ENCODE measurements at places on chromosomes 6 and 20.

DNA sequence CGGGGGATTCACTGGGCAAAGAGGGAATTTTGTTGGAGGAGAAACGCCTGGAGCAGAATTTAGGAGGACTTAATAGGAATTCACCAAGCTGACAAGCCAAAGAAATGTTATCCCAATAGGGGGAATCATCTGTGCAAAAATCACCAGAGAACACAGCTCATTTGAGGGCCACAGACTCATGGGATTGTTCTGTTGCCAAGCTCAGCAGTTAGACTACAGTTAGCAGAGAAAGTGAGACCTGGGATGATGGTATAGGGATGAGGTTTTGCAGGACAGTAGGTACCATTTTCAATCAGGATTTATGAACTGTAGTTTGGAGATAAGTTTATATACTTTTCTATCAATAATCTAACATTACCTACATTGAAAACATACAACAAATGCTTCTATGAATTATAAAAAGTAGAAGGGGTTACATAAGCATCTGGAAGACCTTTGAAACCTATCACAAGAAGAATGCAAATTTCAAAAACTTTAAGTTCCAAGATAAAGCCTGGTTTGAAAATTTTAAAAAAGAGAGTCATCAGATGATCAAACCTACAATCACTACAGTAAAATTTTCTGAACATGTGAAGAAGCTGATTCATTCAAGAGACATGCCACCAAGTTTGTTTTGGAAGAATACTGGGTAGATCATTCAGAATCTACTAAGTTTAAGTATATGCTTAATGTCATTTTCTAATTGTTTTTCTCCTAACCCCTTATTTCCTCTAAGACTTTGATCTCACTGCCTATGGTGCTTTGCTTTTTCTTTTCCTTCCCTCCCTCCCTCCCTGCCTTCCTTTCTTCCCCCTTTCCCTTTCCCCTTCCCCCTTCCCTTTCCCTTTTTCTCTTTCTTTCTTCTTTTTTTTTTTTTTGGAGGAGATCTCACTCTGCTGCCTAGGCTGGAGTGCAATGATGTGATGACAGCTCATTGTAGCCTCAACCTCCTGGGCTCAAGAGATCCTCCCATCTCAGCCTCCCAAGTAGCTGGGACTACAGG lies 81.5 kb downstream of the KIF13A start:
- DNase-seq, result no peak

DNA sequence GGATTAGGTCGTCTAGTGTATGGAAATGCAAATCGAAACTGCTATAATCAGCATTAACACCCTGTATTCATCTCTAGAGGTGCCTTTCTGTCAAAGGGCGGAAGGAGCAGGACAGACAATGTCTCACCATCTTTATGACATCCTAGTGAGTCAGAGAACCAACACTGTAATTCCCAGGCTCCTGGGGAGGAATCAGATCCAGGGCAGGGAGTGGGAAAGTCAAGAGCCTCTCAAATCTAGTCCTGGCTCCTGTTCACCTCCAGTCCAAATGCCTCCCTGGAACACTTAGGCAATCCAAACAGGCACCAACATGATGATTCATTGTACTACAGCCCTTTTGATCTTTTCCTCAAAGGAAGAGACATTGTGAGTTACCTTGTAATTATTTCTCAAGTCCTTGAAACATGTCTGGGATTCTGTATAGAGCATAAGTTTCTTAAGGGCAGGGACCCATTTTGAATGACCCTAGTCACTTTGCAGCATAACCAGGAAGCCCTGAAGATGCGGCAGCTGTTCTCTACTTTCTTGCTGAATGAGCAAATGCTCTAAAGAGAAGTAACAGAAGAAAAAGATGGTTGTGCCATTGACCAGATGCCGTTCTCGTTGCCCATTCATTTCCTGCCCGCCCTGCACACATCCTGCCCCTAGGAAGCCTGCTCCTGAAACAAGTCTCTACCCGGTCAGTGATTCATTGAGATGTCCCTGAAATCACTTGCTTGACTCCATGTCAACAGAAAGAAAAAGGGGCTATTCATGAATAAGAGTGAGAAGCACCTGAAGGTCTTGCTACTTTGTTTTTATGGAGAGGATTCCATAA lies 112.8 kb upstream of the JARID2 start:
- peak; percentile 21 for DNase-seq

DNA sequence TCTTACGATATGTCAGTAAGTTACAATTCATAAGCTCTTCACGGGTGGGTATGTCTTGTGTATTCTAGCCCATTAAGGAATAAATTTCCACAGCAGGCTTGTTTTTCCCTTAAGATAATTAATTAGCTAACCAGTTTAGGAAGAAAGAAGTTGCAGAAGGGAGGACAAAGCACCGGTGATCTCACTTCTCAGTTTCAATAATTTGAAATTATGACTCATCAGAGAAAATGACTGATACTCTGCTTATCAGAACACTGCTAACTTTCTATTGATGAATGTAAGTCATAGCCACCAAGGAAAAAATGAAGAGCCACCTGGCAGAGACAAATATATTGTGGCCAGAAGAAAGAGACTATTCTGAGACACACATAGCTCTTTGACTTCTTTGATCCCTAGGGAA lies 35.0 kb upstream of the ENTPD6 start:
- DNase-seq, result no peak

- no peak for DNase-seq
These were observed 21.0 kb downstream of the BLOC1S5 start for GRCh38 chr6:8043221-8043620.

DNA sequence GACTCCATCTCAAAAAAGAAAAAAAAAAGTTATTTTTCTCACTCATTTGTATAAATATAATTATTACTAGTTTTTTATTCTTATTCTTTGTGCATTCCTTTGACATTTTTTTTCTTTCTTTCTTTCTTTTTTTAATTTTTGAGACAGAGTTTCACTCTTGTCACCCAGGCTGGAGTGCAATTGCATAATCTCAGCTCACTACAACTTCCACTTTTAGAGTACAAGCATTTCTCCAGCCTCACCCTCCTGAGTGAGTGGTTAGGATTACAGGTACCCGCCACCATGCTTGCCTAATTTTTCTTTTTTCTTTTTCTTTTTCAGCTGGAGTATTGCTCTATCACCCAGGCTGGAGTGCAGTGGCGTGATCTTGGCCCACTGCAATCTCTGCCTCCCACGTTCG lies 51.4 kb upstream of the JARID2 start:
- DNase-seq, result no peak

DNA sequence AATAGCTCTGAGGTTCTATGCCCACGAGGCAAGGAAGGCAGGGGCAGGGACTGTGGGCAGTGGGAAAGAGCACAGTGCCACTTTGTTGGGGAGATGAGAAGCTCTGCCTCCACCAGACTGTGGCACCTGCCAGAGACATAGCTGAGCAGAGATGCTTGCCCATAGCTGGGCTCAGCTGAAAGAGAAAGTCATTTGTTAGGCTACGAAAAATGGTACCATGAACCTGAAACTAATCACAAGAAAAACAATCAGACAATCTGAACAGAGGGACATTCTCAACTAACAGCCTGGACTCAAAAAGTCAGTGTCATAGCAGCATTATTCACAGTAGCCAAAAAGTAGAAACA lies 32.9 kb upstream of the TCP11 start:
- DNase-seq, result no peak

- DNase-seq, result no peak
These were observed 62.6 kb upstream of the ATXN1 start for GRCh38 chr6:16823718-16824352.

GRCh38 chr20:62370115-62370806 lies 3.1 kb upstream of the LAMA5 start:
- DNase-seq, result no peak

DNA sequence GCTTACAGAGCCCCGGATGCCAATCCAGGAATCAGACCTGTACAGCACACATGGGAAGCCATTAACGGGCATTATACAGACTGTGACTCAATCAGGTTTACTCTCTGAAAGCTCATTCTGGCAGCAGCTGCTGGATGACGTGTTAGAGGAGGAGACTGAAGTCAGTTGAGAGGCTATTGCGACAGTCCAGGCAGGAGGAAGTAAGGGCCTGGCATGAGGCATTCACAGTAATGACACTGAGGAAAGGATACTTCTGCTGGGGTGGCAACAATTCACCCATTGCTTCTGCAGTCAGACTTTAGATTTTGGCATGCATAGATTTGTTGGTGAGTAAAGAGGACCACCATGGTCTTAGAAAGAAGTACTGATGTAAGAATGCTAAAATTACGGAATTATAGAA lies 151.0 kb upstream of the HEY2 start:
- no peak for DNase-seq

DNA sequence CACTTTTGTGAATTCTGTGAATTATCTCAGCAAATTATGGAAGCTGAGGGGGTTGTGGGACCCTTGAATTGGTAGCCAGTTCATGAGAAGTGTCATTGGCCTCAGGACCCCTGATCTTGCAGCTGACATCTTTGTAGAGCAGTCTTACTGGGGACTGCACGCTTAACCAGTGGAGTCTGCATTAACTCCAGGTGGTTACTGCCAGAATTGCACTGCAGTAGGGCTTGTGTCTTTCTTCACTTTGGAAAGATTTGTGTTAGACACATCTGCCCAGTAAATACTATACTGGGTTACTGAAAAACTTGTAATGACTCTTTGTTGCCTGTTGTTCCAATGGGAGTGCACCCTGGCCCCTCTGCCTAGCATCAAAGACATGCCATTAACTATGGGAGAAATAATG lies 21.2 kb upstream of the CDKN1A start:
- no peak for DNase-seq

- DNase-seq, result no peak
These were observed 361.5 kb downstream of the EPM2A start for GRCh38 chr6:145373826-145374225.

- no peak for DNase-seq
These were observed 11.6 kb downstream of the LAMA5 start for GRCh38 chr20:62355516-62355877.

- DNase-seq, result no peak
These were observed 68.2 kb downstream of the NOX3 start for GRCh38 chr6:155387481-155387880.

GRCh38 chr20:15316556-15316955 lies 979.1 kb upstream of the FLRT3 start:
- DNase-seq, result peak; percentile 59

DNA sequence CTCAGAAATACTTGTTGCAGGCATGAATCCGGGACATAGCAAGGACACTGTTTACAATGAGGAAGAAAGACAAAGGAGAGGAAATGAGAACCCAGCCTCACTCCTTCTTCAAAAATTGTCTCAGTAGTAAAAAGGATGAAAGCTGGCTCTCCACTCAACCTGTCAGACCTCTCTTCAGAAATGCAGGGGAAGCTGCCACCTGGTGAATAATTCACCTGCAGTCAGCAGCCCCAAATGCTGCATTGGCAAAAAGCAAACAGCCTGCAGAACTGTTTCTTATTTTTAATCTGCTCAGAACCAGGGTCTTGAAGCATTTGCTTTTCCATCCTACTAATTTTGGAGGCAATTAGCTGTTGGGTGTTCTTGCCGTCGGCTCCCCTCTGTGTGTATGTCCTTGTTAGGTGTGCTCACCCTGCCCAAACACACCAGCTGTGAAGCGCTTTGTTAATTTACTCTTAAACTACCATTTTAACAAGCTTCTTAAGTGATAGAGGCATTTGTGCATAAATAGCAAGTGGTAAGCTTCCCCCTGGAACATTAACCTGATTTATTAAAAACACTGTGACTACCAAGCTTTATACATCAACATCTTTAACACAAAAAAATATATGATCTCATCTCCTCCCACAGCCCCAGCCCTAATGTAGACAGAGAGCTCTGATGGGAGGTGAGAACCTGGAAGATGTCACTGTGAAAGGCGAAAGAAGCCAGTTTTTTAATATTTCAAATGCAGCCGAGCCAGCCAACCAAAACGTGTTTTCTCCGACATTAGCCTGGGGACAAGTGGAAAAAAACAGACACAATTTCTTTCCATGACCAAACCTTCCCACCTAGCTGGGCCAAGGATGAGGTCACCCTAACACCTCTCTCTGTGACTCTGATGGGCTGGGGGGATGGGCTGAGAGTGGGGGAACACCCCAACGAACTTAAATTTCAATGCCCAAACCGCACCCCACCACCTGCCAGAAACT lies 451.0 kb upstream of the SULF2 start:
- DNase-seq, result no peak

- no peak for DNase-seq
These were observed 52.3 kb downstream of the SLX4IP start for GRCh38 chr20:10487142-10488136.

- no peak for DNase-seq
These were observed 2.0 kb upstream of the DDR1 start for GRCh38 chr6:30882204-30882758.

GRCh38 chr6:20837189-20837588 lies 302.9 kb downstream of the CDKAL1 start:
- no peak for DNase-seq

DNA sequence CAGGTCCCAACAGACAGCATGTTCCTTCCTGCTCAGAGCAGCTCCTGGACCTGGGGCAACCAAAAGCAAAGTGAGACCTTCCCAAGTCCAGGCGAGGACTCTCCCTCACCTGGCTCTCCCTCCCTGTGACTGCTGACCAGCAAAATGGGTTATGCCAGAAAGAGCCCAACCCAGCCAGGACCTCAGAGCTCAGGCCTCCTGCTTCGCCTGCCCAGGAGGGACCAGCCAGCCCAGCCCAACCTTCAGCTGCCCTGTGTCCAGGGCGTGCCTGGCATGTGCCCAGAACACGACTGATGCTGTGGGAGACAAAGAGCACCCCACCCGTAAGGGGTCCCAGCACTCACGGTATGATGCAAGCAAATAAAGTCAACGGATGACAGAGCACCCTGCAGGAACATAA lies 74.0 kb upstream of the CST7 start:
- DNase-seq, result no peak

DNA sequence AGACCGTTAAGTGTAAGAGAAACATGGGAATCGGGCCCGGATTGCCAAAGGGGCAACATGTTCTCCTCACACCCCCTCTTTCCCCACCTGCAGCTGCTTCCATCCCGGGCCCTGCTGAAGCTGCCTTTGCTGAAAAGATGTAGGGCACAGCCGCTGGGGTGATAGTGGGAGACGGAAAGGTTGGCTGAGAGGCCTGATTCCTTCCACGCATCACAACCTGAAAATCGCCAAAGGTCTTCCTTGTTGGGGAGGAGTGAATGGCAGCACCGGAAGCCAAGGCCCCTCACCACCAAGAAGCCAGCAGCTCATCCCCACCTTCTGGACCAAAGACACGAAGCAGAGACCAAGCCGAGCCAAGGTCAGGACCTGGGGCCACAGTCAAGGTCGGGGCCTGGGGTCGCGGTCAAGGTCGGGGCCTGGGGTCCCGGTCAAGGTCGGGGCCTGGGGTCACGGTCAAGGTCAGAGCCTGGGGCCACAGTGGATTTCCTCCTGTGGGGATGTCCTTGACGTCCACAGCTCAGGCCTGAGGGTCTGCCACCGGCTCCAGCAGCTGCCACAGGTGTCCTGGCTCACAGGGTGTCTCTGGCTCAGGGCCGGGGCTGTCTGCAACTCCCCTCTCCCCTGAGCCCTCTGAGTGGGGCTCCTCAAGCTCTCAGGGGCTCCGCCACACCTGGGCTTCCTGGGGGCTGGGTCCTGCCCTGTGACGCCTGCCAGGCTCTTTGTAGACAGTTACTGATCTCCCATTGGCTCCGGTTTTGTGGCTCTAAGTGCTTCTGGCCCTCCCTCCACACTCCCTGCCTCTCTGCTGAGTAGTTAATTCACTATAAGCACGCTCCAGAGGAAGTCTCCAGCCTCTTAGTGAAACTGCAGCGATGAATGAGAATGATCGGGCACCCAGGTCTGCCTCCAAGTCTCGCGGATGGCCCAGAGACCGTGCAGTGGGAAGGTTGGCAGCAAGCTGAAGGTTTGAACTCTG lies 5.5 kb upstream of the CHRNA4 start:
- DNase-seq, result no peak

All from NCI-H446 treated with DMSO at 0.1 percent for 48 hours (cell line).